Fibroblast of skin of abdomen (primary cell): ENCODE measurements at places on chromosomes 11 and 22.

DNA sequence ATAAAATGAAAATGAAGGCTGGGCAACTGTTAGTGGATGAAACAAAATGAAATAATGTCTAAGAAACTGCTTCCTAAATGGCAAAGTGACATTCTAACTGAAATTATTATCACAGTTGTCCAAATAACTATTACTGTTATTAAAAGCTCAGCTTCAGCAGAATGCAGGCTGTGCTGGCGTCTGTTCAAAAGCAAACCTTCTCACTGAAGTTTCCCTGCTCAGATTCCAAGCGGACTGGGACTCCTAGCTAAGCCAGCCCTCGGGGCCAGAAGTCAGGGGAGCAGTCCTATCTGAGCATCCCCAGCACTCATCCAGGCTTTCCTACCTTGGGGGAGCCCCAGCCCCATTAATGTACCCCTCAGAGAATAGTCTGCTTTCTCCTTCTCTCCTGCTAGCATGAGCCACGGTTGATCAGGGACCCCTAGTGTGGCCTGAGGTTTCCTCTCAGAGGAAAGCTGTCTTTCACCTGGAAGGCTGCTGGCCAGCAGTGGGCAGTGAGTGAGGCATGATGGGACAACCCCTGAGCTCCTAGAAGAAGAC is 1167.3 kb downstream of the TBC1D22A start:
- no peak for DNase-seq

GRCh38 chr11:2098691-2099515 is 40.3 kb downstream of the IGF2 start:
- DNase-seq, result no peak

DNA sequence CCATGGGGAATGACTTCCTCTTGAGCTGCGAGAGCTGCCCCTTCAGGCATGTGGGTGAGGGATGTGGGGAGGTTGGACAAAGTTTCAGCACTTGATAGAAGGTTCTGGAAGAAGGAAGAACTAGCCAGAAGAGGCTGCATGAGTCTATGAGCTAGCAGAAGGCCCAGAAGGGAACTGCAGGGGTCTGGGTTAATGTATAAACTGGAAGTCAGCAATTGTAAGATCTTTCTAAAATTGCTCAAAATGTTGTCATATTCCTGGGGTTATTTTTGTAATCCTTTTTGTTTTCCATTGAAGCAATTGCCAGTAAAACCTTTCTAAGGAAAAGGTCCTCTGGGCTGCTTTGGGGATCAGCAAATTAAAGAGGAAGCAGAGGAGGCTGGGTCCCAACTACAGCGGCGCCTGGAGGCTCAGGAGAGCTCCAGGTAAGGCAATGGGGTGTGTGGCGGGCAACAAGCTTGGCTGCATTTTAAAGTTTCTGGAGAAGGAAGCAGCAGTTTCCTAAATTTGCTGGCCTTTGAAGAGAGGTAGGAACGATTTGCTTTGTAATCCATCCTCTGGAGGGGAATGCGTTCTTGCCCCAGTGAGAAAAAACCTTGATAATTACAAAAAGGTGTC is 29.2 kb downstream of the ADAMTS15 start:
- DNase-seq, result no peak

GRCh38 chr11:64230171-64230984 is at the start of gene DNAJC4:
TSS of gene DNAJC4 (plus strand) at chr11:64230548. CDS start at chr11:64230855, 307 bp downstream.
- DNase-seq, result peak; percentile 86

DNA sequence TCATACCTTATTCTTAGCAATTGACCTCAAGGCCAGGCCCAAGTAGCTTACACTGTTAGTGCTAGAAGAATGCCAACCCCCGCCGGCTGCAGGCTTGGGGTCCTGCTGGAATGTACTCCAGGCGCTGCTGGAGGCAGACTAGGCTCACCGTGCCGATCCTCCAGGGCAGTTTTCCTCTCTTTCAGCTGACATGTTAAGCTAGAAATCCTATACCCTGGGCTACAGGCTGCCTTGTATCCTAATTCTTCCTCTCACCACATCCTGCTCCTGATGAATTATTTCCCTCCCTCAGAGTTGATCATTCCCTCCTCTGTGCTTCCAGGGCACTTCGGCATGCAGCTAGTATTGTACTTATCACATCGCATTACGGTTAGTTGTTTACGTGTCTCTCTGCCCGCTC is 3.4 kb downstream of the SPTBN2 start:
- DNase-seq, result peak; percentile 75

- no peak for DNase-seq
These were observed 87.7 kb downstream of the CHST1 start for GRCh38 chr11:45577752-45578151.

GRCh38 chr11:128627666-128628324 is 40.4 kb upstream of the ETS1 start:
- no peak for DNase-seq
